ENCODE measurements at places on chromosomes 5 and 9.

- no peak for DNase-seq
Observed at GRCh38 chr9:136391737-136392537, 8.0 kb downstream of the SNAPC4 start.

- DNase-seq: no peak
Observed at GRCh38 chr9:131056781-131057506, 39.4 kb upstream of the AIF1L start.

DNA sequence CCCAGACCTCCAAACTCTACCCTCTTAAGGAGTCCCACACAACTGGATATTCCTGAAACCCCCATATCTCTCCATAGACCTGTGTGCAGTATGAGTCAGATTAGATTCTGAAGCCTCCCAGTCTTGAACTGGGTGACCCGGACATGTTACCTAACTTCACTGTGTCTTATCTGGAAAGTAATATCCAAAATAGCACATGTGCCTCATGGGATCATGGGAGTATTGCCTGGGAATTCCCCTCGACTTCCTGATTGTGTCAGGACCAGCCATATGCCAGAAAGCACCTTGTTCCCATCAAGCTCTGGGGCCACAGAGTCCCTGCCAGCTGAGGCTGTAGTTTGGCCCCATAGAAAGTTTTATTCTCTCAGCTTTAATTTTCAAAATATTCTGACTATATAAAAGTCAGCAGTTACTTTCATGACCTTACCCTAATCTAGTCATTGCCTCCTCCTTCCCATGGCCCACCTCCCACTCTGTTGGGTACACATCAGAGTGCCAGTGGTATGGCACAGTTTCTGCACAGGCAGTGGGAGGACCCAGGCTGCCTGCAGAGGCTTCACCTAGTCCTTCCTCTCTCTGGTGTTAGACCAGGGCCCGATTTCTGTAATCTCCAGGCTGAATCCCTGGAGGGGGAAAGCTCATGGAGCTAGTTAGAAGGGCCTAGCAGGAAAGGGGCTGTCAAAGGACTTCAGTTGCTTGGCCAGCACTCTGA is 19.5 kb upstream of the B4GALT1 start:
- no peak for DNase-seq

DNA sequence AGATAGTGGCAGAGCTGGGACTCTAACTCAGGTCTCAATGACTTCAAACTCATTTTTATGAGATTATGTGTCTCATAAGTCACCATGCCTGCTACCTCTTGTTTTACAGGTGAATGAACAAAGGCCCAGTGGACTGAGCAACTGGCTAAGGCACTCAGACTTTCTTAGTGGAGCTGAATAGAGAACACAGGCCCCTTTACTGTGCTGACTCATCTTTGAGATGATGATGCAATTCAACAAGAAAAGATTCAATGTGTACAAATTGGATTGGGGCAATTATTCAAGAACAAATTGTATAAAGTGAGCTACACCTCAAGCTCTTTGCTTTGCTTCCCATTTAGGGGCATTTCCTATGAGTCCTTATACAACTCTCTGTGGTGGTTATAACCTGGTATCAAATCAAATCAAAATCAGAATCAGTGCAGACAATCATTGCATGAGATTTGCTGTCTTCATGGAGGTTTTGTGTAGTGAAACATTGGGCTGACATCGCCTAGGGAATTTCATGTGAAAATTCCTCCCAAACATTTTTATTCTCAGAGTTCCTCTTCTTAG is 84.3 kb upstream of the PPP2R2B start:
- DNase-seq: no peak

GRCh38 chr5:34656700-34657273 is 659 bp downstream of the RAI14 start:
- DNase-seq: peak; percentile 56

DNA sequence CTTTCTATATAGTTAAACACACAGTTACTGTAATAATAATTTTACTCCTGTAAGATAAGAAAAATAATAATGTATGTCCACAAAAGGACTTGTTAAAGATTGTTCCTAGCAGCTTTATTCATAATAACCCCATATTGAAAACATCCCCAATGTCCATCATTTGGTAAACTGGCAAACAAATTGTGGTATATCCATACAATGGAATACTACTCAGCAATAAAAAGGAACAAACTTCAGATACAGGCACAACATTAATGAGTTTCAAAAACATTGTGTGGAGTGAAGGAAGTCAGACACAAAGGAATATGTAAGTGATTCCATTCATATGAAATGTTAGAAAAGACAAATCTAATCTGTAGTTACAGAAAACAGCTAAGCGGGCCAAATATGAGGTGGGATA is 1.9 kb upstream of the MEGF10 start:
- no peak for DNase-seq

GRCh38 chr9:132410642-132411041 is 631 bp downstream of the CFAP77 start:
- DNase-seq: peak; percentile 26

DNA sequence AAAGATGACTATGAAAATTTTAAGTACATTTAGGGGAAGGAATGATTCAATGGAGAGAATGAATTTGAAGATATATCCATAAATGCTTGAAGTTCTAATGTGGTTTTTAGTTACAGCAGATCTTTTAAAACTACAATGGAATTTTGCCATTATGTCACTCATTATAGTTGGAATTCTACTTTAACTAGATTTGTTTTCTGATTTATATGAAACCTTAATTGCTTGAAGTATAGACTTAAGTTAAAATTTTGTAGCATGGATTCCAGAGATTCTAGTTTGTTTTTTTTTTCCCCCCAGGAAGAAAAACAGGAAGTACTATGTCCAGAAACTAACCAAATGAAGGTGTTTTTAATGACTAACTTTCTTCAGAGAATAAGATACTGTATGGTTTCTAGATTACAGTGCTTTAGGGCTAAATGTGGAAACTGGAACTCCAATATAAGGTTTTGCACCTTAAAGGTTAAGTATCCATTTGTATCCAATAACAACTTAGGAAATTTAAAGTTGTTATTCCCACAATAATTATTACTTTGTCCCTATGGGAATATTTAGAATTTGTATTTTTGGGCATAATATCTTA is 70.3 kb downstream of the ZSWIM6 start:
- DNase-seq: no peak

GRCh38 chr9:93658184-93658925 is 82.0 kb downstream of the PHF2 start:
- no peak for DNase-seq

- no peak for DNase-seq
Observed at GRCh38 chr5:10932426-10932825, 171.4 kb upstream of the DAP start.

- DNase-seq: no peak
Observed at GRCh38 chr9:6656614-6657300, 11.2 kb upstream of the GLDC start.

GRCh38 chr5:149887622-149888183 is 56.9 kb downstream of the PDE6A start:
- no peak for DNase-seq

GRCh38 chr9:131833083-131833482 is 93.2 kb upstream of the RAPGEF1 start:
- no peak for DNase-seq

- DNase-seq: no peak
Observed at GRCh38 chr9:79969393-79970145, 397.8 kb downstream of the TLE4 start.

DNA sequence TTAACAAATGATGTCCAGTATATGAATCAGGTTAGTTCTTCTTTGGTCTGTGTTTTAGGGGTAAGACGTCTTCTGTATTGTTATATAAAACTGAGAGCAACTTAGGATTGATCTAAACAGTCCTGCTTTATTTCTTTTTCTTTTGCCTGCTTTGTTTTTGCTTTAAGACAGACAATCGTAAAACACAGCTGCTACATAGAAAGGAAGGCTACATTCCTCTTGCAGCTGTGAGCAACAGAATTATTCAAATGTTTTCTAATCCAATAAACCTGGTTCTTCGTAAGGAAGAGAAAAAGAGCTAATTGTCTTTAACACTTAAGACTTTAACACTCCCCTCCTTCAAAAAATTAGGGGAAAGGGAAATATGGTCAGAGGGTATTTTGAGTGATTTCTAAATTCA is 14.6 kb downstream of the FGF1 start:
- DNase-seq: no peak

DNA sequence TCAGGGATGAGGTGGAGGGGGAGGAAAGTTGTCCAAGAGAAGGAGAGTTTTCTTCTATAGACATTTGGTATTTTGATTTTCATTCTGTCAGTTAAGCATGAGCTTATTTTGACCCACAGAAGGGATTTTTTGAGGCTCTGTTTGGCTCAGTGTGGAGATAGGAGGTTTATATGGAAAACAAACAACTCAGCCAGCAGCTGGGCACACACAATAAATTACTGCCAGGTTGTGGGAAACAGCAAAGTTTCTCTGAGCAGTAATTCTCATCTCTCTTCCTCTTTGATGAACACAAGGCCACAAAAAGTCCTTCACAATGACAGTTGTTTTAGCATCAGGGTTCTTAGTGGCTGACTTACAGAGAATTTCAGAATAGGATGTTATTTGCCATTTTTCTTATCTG is 486.1 kb downstream of the KDM4C start:
- DNase-seq: no peak

DNA sequence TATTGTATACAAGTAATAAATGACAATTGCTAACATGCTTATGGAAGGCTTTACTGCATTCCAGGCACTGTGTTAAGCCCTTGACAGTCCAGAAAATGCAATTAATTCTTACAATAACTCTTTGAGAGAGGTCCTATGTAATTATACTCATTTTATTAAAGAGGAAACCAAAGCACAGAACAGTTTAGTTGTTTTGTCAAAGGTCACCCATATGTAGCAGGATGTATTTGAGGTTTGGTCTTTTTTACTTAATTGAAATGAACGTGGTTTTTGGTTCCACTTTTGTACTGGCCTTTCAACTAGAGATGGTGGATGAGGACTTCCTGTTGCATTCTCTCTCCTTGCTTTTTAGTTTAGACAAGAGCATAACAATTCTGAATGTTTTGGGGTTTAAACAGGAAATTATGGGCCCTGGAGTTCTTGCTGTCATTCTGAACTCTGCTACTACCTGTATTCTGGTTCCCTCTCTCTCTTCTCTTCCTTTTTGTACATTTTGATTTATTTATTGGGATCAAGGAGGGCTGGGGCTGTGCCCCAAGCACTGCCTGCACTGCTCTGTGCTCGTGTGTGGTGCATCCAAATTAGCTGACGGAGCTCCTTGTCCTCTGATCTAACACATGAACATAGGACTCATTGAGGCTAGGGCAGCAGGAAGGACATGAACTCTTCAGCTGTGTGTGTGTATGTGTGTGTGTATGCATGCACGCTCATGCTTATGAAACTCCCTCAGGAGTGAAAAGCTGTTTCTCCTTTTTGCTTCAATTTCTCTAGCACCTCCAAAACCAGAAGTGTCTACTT is 47.4 kb downstream of the SLC28A3 start:
- DNase-seq: peak; percentile 41

- no peak for DNase-seq
Observed at GRCh38 chr9:14302405-14302804, 11.5 kb downstream of the NFIB start.

DNA sequence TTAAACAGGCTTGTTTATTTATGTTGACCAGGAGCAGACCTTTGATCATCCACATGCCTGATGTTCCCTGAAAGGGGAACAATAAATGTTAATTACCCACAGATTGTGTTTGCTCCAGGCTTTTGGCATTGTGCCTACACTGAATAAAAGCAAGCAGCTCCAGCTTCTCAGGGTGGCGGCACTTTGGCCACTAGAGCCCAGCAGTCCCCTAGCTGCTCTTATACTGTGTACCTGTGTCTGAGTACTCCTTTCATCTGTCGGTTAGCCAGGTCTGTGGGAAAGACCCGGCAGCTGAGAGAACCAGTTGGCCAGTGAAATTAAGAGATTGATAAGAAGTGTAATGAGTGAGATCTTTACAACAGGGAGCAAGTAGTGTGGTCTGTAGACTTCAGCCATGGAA is 254.8 kb upstream of the FTMT start:
- DNase-seq: no peak

DNA sequence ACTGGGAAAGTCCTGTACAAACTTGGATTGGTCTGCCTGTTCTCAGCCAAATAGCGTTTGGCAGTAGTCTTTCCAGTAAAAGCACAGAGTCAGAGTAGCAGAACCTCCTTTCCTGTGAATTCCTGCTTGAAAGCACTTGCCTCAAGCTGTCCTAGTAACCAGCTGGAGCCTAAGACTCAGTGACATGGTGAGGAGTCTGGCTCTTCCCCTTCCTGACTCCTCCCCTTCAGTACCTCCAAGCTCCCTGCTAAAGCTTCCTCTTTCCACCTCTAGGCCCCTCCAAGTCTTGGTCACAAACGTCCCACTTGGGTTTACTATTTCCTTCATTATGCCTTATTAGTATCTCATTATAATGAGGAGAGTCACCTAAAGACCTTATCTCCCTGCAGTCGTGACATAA is 21.4 kb upstream of the FAM81B start:
- no peak for DNase-seq

DNA sequence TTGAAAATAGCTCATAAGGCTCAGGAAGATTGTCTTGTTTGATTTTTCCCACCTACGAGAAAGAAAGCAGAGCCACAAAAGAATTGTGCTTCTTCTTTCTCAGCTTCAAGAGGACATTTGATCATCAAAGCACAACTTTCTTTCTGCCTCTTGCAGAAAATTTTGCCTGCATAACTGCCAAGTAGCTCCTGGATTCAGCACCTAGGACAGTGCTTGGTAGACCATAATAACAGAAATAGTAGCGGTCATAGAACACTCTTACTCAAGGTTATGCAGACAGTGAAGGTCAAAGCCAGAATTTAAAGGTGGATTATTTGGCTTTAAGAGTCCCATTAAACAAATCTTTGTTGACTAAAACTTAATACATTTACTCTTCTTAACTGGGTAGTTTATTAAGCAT is 594.7 kb upstream of the CCNG1 start:
- no peak for DNase-seq

GRCh38 chr5:42759456-42759855 is 2.8 kb downstream of the CCDC152 start:
- no peak for DNase-seq

DNA sequence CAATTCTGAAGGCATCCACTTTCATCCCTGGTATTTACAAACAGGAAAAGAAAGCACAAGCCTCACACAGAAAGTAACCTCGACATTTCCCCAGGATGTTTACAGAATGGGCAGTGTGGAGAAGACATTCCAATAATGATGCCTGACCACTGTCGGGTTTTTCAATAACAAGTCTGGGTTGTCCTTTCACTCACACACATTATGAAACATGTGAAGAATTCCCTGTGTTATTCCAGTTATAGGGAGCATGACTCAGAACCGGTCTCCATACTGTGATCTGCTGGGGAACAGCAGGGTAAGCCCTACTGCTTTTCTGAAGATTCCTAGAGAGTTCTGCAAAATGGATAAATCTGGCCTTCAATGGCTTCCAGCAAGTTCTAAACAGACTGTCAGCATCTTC is 155.3 kb downstream of the ADAMTS12 start:
- no peak for DNase-seq

All from GM13976 (cell line).